ENCODE measurements at places on chromosomes 2 and 18. TPM values are rescaled to one million over a fixed set of nuclear protein-coding genes. Genes with fewer than 3 reads are reported as not detected.
A peak's percentile ranks its signal among the peaks of the same experiment; 100 is the strongest.

The DUSP2 gene
- total RNA-seq, result 1.3 TPM

DNA sequence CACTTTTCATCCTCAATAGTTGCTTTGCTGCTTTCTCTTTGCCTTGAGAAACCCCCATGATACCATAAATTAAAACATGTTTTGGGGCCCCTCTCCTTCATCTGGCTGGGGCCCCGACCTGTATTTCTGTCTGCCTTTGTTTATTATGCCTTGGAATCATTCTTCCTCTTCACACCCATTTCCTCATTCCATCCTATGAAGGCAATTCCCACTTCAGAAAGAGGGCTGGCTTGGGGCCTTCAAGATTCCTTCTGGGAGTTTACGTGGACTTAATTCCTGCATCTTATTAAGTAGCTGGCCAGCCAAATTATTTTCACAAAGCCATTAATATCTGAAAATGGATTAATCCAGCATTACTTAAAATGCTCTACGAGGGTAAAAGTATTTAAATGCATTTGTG is 6.8 kb upstream of the LRRTM1 start:
- H3K27ac ChIP-seq, result no peak overlapping the region
- H3K36me3 ChIP-seq, result no peaks in the 10 kb centered on the region
- no peaks in the 10 kb centered on the region for H3K27me3 ChIP-seq
- no peak overlapping the region for H3K4me3 ChIP-seq
- H3K4me1 ChIP-seq, result peaks cover 5% of the 10 kb centered on the region

DNA sequence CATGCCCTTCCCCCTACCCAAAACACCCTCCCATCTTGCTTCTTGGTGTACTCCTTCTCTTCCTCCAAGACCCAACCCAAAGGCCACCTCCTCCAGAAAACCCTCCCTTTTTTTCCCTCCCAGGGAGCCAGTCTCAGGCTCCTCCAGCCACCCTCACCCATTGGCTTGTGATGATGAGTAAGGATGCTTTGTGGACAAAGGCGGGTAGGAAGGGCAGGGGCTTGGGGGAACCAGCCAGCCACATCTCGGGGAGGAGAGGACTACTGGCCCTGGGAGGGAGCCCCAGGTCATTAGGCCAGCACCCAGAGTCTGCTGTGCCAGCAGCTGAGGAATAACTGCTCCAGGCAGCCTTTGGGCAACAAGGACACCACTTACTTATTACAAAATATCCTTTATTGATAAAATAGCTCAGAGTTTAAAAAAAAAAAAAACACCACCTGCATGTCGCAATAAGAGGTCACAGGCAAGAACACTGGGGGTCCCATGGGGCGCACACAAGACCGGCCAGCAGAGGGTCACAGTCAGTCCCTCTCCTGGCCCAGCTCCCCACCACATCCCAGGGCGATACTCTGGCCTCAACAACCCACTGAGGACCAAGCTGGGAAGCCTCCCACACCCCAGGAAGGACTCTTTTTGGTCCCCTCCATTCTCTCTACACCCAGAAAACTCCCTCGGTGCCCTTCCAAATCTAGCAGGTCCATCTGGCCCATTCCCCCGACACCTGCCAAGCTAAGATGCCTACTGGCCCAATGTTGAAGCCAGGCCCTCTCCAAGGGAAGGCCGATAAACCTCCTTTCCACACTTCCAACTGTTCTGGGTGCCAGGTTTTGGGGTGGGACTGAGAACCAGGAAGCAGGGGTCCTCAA is 3.6 kb downstream of the ADRA2B start:
- DNase-seq, result no peak
- H3K4me1 ChIP-seq, result no peaks in the 10 kb centered on the region
- peaks cover 11% of the 10 kb centered on the region for H3K27me3 ChIP-seq
- H3K36me3 ChIP-seq, result no peaks in the 10 kb centered on the region

The DUSP19 gene
- 1.0 TPM for total RNA-seq

DNA sequence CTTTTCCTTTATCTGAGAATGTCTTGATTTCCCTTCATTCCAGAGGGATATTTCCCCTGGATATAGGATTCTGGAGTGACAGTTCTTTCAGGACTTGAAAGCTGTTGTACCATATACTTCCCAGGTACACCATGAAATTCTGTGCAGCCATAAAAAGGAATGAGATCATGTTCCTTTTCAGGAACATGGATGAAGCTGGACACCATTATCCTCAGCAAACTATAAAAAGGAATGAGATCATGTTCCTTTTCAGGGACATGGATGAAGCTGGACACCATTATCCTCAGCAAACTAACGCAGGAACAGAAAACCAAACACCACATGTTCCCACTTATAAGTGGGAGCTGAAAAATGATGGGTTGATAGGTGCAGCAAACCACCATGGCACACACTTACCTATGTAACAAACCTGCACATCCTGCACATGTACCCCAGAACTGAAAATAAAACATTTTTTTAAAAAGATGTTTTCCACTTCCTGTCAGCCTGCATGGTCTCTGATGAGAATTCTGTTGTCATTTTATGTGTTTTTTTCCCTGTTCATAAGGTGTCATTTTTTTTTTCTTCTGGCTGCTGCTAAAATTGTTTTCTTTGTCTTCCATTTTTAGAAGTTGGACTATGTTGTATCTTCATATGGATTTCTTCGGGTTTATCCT is 133.3 kb downstream of the DNAH6 start:
- no peak overlapping the region for H3K27ac ChIP-seq
- no peaks in the 10 kb centered on the region for H3K4me1 ChIP-seq
- no peak overlapping the region for H3K4me3 ChIP-seq
- no peaks in the 10 kb centered on the region for H3K36me3 ChIP-seq
- DNase-seq, result no peak

GRCh38 chr2:222959358-222959757 is 92.6 kb upstream of the KCNE4 start:
- peak; percentile 83 for DNase-seq
- H3K27me3 ChIP-seq, result no peaks in the 10 kb centered on the region
- H3K36me3 ChIP-seq, result no peaks in the 10 kb centered on the region
- no peak overlapping the region for H3K27ac ChIP-seq
- H3K4me1 ChIP-seq, result peaks cover 23% of the 10 kb centered on the region

DNA sequence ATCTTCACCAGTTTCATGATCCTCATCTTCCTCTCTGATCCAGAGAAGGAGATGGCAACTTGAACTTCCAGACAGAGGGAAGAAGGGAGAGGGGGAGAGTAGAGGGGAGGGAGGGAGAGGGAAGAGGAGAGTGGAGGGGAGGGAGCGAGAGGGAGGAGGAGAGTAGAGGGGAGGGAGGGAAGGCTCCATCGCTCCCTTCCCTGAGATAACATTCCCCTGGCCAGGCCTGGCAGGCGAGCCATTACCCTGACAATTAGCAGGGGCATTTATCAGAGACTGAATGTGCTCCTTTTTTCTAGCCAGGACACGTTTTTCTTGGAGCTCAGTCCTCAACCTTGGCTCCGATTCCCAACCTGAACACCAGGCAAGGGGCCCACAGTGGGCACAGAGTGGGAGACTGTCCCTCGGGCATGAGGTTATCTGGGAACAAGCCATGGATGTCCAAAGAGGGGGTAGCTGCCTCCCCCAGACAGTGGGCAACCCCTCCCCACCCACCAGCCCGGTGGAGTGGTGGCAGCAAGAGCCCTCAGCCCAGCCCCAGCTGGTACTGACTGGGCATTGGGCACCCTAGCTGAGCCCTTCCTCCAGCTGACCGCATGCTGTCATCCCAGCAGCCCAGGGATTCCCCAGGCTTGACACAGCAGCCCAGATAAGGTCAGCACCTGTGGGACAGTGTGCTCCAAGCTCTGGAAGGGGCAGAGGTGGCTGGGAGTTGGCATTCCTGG is 81.8 kb downstream of the TNS1 start:
- no peak overlapping the region for H3K27ac ChIP-seq
- no peak for DNase-seq
- no peak overlapping the region for H3K4me3 ChIP-seq
- no peaks in the 10 kb centered on the region for H3K36me3 ChIP-seq
- peaks cover 6% of the 10 kb centered on the region for H3K4me1 ChIP-seq
- no peaks in the 10 kb centered on the region for H3K27me3 ChIP-seq

- no peaks in the 10 kb centered on the region for H3K27me3 ChIP-seq
- peaks cover 10% of the 10 kb centered on the region for H3K36me3 ChIP-seq
- peak overlapping the region; percentile 49 for H3K27ac ChIP-seq
- peaks cover 12% of the 10 kb centered on the region for H3K4me1 ChIP-seq
- DNase-seq, result peak; percentile 25
These were observed 90.2 kb downstream of the CABLES1 start for GRCh38 chr18:23225503-23225902.

DNA sequence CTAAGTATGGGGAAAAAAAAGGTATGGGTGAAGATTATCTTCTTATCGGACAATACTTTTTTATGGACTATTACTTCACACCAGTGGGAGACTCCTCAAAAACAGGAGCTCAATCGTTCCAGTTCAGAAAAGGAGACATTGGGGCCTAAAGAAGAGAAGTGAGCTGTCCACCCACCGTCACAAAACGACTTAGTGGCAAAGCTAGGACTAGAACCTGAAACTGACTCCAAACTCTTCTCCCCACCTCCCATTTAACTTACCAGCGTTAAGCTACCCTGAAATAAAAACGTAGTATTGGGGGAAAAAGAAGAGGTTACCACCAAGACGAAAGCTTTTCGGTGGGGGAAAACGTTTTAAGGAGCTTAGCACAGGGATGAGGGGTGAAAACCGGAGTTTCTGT is 503 bp downstream of the GTF3C3 start:
- peaks cover 36% of the 10 kb centered on the region for H3K4me1 ChIP-seq
- peak overlapping the region; percentile 89 for H3K4me3 ChIP-seq
- peak overlapping the region; percentile 94 for H3K27ac ChIP-seq
- DNase-seq, result peak; percentile 14
- no peaks in the 10 kb centered on the region for H3K27me3 ChIP-seq

The GALNT5 gene
- not detected for total RNA-seq

The AFF3 gene
- 1.0 TPM for total RNA-seq

The SLC4A5 gene
- 0.12 TPM for total RNA-seq

DNA sequence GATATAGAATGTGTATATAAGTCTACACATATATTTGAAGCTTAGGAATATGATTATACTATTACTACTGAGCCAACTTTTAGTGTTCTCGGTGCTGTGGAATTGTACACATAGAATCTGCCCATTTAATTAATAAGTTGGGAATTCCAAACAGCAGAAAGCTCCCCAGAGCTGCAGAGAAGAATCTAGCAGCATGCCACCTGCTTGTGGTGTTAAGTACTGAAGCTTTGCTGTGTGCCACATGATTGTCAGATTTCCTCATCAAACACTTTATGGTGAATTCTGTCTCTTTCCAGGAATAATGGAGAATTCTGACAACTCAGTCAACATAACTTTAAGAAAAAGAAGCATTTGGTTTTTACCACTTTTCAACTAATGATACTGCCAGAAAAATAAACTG is 117.8 kb downstream of the WDSUB1 start:
- H3K27me3 ChIP-seq, result no peaks in the 10 kb centered on the region
- H3K27ac ChIP-seq, result no peak overlapping the region
- peak; percentile 58 for DNase-seq
- peaks cover 8% of the 10 kb centered on the region for H3K4me1 ChIP-seq

DNA sequence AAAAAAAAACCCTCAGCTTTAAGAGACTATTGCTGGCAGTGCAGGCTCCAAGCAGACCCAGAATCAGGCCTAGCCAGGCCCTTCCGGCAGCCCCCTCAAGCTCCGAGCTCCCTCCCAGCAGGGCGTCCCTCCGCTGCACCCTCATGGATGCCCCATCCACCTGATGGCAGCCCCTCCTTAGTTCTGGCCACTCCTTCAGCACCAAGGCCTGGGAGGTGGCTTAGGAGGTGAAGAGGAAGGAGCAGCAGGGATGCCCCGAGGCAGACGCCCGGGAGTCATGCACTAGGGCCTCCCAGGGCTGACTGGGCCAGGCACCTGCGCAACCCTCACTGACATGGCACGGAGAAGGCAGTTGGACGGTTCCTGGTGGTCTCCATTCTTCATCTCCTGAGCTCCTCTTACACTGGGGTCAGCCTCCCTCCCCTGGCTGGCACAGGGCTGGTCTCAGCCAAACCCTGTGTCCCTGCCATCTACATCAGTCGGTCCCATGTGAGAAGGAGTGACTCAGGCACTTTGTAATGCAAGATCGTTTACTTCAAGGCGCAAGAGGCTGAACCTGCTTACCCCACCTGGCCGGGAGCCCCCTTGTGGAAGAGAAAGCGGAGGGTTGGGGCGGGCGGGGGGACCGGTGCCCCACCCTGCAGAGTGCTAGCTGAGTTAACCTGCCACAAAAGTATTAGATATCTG is 53.5 kb upstream of the ID2 start:
- H3K27ac ChIP-seq, result no peak overlapping the region
- no peaks in the 10 kb centered on the region for H3K4me1 ChIP-seq
- H3K4me3 ChIP-seq, result no peak overlapping the region
- no peak for DNase-seq
- H3K36me3 ChIP-seq, result no peaks in the 10 kb centered on the region
- no peaks in the 10 kb centered on the region for H3K27me3 ChIP-seq

- H3K27me3 ChIP-seq, result no peaks in the 10 kb centered on the region
- no peaks in the 10 kb centered on the region for H3K4me1 ChIP-seq
- peaks cover 23% of the 10 kb centered on the region for H3K36me3 ChIP-seq
These were observed 2.2 kb upstream of the ZNF407 start for GRCh38 chr18:74595431-74595830.

The DPYSL5 gene
- not detected for total RNA-seq

The MALL gene
- 1.8 TPM for total RNA-seq

GRCh38 chr2:134104754-134105153 is 149.1 kb upstream of the MGAT5 start:
- H3K4me1 ChIP-seq, result no peaks in the 10 kb centered on the region
- no peak overlapping the region for H3K27ac ChIP-seq
- H3K4me3 ChIP-seq, result no peak overlapping the region
- peaks cover 6% of the 10 kb centered on the region for H3K36me3 ChIP-seq
- DNase-seq, result no peak

DNA sequence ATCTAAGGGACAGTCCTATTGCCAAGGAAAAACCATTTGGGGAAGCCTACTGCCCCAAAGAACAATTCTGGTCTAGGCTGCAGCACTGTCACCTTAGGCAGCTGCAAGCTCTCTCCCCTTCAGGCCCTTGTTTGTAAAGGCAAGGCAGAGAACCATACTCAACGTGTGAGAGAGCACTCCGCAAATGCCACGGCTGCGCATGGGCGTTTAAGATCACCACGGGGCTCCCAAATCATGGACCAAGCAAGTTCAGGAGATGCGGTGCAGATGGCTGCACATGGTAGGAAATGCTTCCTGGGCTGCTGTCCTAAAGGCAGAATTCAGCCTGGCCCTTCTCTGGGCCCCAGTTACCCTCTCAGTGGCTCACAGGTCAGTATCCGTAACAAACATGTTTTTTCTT is 15.5 kb downstream of the ERFE start:
- DNase-seq, result no peak
- peaks cover 91% of the 10 kb centered on the region for H3K36me3 ChIP-seq
- no peak overlapping the region for H3K4me3 ChIP-seq
- H3K27ac ChIP-seq, result no peak overlapping the region
- H3K27me3 ChIP-seq, result no peaks in the 10 kb centered on the region

DNA sequence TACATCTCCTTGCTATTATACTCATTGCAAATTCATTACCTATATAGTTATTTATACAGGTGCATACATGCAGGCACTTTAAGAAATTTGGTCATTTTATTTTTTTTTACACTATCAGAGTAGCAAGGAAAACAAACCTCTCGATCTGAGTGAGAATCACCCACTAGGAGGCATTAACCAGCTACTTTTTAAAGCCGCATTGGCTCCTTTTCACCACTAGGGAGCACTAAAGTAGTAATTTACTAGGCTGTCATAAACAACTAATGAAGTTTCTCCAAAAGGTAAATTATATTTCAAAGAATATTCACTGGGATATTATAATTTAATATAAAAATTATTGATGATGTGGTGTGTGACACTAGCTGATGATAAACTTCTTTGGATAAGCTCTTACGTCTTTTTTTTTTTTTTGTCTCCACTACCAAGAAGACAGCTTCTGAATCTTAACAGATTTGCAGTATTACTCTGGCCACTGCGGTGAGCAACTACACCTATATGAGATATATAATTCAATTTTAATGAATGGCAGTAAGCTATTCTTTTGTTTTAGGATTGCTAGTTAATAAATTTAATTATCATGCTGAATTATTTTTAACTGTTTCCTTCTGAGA is 101.9 kb downstream of the NOL4 start:
- peaks cover 5% of the 10 kb centered on the region for H3K4me1 ChIP-seq
- peak; percentile 63 for DNase-seq
- no peaks in the 10 kb centered on the region for H3K27me3 ChIP-seq
- H3K36me3 ChIP-seq, result no peaks in the 10 kb centered on the region
- no peak overlapping the region for H3K27ac ChIP-seq

Data from MCF 10A (cell line).